AG20443 (cell line): ENCODE measurements at places on chromosomes 3 and 15.

- DNase-seq: peak; percentile 81
These were observed 6.5 kb downstream of the CCDC33 start for GRCh38 chr15:74242441-74243185.

GRCh38 chr15:101391431-101391830, 96.4 kb upstream of the SNRPA1 start:
- DNase-seq: no peak

DNA sequence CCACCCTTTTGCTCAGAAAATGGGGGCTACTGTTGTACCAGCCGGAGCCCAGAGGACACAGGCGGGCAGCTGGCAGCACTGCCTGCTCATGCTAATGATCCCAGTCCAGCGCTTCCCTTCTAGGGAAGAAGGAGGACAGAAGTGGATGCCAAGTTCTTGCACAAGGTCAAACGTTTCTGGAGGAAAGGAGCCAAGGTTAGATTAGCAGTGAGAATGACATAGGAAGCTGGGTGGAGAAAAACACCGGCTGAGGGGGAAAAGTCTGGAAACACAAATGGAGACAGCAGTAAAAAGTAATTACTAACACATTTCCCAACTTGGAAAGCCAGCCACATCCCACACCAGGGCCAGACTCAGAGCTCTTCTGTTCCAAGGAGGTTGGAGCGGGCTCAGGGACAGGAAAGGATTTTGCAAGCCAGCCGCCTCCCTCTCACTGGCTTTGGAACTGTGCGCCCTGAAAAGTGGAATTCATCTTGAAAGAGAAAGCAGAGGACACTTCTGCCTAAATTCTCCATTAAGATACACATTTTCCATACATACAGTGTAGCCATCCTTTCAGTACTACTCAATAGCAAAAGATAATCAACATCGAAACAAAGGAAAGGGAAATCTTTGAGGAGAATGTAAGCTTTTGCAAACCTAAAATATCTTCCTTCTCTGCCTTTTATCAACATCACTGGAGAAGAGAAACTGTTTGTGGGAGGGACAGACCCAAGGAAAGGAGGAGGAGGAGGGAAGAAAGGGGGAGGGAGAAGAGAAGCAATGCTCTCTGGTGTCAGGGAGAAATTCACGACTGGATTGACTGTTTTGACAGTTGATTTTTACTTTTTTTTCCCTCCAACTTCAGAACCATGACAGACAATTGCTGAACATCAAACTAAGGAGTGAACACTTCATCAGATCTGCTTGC, 133.6 kb downstream of the CD47 start:
- peak; percentile 91 for DNase-seq

DNA sequence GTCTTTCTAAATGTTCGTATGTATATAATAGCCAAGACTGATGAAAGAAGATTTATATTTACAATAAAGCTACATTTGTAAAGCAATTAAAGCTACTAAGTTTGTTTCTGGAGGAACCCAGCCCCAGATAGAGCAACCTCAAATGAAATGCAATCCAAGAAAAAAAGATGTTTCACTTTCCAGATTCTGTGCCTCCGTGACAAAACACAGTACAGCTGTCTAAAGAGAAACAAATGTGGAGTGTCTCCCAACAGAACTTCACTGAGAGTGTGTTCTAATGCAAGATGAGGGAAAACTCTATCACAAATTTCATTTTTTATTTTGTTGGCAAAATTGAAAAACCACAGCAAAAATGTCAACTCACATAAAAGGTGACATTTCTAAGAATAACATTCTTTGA, 317.0 kb downstream of the OCA2 start:
- no peak for DNase-seq

GRCh38 chr3:901953-902778, 190.7 kb upstream of the CNTN6 start:
- DNase-seq: no peak

GRCh38 chr3:164230385-164231094, 847.8 kb downstream of the SI start:
- no peak for DNase-seq

GRCh38 chr3:65313666-65314065, 625.9 kb upstream of the ADAMTS9 start:
- DNase-seq: no peak

DNA sequence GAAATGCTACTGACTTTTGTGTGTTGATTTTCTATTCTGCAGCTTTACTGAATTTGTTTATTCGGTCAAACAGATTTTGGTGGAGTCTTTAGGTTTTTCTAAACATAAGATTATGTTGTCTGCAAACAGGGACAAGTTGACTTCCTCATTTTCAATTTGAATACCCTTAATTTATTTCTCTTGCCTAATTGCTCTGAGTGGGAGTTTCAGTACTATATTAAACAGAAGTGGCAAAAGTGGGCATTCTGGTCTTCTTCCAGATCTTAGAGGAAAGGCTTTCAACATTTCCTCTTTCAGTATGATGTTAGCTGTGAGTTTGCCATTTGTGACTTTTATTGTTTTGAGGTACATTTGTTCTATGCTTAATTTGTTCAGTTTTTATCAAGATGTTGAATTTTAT, 268.5 kb downstream of the WNT5A start:
- DNase-seq: no peak

- DNase-seq: no peak
These were observed 20.4 kb downstream of the ACSBG1 start for GRCh38 chr15:78213956-78214355.

- no peak for DNase-seq
These were observed 2.3 kb downstream of the ITPKA start for GRCh38 chr15:41495736-41496599.

- peak; percentile 38 for DNase-seq
These were observed 46.5 kb downstream of the PTPN9 start for GRCh38 chr15:75532413-75533250.

GRCh38 chr15:98422130-98422478, 226.2 kb upstream of the IGF1R start:
- DNase-seq: no peak

DNA sequence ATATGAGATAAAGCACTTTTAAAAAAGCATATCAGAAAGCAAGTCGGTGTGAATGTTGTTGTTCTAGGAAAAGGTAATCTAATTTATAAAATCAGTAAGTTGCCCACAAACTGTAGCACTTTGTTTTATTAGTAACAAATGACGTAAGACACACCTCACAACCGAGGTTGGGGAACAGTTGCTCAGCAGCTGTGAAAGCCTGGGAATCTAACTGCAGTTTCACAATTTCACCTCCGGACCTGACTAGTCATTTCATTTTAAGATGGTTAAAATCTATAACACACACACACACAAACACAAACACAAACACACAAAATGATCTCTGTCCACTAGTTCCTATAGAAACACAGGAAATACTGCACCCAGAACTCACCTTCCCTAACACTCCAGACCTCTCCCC, 406.7 kb upstream of the NR2F2 start:
- no peak for DNase-seq

DNA sequence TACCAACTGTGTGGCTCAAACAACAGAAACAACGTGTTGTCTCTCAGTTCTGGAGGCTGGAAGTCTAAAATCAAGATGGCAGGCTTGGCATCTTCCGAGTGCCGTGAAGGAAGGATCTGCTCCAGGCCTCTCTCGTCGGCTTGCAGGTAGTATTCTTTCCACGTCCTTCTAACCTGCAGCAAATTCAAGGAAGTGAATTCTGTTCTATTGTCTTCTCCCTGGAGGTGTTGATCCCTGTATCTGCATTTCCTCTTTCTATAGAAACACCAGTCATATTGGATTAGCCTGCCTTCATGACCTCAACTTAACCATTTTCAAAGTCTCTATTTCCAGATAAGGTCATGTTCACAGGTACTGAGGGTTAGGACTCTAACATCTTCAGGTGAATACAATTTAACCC, 512.1 kb downstream of the GABRG3 start:
- no peak for DNase-seq

DNA sequence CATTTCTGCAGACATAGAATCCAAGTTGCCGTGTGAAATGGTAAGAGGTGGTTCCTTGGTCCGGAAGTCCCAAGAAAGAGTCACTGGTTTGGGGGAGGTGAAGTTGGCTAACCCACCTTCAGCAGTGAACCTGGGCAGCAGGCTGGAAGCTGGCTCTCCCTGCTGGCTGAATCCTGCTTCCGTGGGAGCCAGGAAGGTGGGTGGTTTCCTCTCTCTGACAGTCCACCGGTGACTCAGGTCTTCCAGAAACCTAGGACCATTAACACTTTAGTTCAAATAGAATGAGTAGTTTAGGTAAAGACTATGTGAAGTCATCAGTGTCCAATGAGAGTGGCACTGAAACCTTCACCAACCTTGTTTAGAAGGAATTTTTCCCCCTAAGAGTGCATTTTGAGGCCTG, 87.4 kb upstream of the CACNA2D3 start:
- DNase-seq: no peak

- DNase-seq: no peak
These were observed 131.4 kb upstream of the IGSF10 start for GRCh38 chr3:151592287-151592686.

DNA sequence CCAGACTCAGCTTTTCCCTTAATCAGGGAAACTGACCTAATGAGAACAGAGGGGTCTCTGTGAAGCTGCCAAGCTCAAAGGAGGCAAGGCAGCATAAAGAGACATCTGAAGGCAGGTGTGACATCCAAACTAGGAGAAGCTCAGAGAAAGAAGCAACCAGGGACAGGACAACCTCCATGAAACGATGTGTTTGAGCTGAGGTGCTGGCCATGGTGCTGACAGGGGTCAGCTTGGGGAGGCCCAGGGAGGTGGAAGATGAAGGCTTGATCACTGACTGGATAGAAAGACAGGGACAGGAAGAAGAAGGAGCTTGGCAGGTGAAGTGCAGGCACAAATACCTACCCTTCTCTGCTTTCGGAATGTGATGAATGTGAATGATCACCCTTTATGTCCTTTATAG, 179.5 kb upstream of the NSMCE3 start:
- DNase-seq: no peak

- no peak for DNase-seq
These were observed 66.4 kb upstream of the AGTR1 start for GRCh38 chr3:148631124-148631903.

GRCh38 chr3:112761062-112761638, 85.5 kb downstream of the CD200R1L start:
- no peak for DNase-seq

DNA sequence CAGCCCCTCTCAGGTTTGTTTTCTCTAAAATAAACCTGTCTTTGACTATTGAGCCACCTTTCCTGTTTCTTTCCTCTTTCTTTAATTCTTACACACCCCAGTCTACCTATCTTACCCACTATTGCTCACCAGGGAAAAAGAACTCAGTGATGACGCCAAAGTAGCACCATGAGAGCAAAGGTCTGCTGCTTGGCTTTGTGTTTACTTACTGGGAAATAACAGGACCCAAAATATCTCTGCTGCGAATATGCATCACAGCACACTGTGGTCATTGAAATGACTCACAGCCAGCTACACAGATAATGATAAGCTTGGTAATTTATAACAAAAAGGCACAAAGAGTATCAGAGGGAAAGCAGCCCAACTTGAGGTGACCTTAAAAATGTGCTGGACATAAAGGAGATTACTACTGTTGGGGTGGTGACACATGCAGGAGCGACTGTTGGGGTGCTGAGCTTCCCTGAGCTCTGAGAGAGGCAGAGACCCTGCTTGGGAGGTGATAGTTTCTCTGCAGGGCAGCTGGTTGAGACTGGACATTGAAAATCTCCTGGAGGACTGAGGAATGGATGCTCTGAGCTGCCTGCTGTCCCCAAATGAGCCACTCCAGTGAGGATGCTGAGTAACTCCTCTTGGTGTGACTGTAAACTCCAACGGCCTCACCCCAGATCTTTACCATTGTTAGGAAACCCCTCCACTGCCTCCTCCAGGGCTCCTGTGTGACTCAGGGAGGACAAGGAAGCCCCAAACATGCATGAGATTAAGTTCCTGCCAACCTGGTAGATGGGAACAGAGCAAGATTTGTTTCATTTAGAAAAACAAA, 14.5 kb downstream of the EFCAB12 start:
- DNase-seq: peak; percentile 81

- DNase-seq: no peak
These were observed 70.7 kb downstream of the CHRD start for GRCh38 chr3:184450547-184450946.

GRCh38 chr3:123605789-123606234, 21.0 kb upstream of the HACD2 start:
- DNase-seq: no peak

GRCh38 chr15:53875139-53875538, 103.1 kb upstream of the UNC13C start:
- no peak for DNase-seq

- DNase-seq: no peak
These were observed 12.6 kb upstream of the SPPL2A start for GRCh38 chr15:50778086-50778485.

DNA sequence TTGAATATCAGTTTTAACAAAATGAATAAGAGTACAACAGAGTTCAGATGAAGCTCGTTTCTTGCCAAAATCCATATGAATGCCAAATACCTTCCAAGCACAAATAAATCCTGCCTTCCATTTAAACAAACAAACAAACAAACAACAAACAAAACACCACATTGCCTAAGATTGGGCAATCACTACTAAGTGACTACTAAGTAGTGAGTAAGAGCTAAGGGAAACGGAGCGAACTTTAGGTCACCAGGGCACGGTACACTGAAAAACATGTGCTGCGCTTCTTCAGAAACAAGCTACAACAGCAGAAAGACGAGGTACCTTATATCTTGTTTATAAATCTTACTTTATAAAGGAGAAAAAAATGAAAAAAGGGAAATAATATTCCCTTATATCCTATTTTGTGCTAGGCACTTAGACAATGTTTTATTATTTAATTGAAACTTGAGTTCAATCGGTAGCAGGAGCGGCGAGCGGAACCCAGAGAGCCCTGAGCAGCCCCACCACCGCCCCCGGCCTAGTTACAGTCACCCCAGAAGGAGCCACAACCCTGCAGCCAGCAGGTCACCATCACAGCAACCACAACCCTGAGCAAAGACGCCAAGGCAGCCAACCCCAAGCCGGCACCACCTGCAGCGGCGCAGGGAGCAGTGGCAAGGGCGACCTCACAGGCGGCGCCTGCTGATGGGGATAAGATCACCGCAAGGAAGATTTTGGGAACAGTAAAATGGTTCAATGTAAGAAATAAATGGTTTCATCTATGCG, 216.9 kb downstream of the ZBTB20 start:
- DNase-seq: no peak

GRCh38 chr3:132538072-132538471, 59.0 kb upstream of the ACKR4 start:
- no peak for DNase-seq

DNA sequence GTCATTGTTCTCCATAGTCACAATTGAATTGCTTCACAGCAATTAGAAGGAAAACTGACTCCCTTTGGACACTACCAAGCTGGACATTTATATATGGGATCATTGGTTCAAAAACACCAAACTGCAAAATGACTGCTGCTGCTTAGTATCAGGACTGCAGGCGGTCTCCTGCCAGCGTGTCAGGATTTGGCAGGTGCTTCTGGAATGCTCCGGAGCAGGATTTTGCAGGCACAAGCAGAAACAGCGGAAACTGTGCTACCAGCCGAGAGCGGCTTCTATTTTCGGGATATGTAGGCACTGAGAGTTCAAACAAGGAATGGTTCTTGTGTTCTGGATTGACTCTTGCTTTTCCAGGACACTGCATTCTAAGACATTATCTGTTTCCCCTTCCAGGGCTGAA, 95.5 kb downstream of the SSR3 start:
- DNase-seq: no peak
